ENCODE measurements at places on chromosomes 1 and 21.

DNA sequence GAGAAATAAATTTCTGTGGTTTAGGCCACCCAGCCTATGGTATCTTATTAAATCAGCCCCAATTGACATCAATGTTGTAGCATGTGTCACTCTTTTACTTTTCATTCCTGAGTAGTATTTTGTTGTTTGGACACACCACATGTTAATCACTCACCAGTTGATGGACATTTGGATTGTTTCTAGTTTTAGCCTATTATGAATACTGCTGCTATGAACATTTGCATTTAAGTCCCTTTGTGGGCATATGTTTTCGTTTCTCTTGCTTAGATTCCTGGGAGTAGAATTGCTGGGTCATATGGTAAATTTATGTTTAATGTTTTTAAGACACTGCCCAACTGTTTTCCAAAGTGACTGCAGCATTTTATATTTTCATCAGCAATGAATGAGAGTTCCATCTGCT lies 50.2 kb upstream of the NUF2 start:
- no peak for DNase-seq

DNA sequence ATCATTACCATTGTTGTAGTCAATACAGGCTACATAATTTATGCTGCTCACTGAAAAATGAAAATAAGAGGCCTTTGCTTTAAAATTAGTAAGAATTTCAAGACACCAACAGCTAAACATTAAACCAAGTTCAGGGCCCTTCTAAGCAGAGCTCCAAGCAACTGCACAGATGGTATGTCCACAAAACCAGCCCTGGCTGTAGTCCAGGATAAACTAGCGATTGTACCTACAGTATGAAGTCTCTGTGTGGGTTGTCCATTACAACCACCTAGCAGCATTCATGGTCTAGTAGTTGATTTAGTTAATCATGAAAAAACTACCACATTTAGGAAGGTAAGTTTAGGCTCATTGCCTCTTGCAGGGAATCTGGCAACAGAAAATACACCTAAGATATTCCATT lies 35.3 kb downstream of the CLCA4 start:
- no peak for DNase-seq

DNA sequence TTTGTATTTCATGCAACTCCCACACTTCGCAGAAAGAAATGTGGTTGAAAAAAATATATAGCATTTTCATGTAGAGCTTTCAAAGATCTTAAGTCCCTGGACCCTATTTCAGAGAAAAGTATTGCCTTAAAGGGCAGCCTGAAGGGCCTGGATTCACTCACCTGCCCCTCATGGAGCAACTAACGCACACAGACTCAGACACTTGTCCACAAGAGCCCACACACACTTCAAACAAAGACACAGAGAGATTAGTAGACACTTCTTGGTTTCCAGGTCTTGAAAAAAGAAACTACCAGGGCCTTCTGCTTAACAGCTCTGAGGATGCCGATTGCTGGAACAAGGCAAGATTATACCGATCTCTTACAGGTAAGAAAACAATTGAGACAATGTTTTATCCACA lies 122.2 kb downstream of the ZBTB18 start:
- no peak for DNase-seq

- DNase-seq, result no peak
Observed at GRCh38 chr1:240527086-240527485, 84.9 kb downstream of the GREM2 start.

- DNase-seq, result no peak
Observed at GRCh38 chr1:111836111-111836510, 80.4 kb downstream of the DDX20 start.

DNA sequence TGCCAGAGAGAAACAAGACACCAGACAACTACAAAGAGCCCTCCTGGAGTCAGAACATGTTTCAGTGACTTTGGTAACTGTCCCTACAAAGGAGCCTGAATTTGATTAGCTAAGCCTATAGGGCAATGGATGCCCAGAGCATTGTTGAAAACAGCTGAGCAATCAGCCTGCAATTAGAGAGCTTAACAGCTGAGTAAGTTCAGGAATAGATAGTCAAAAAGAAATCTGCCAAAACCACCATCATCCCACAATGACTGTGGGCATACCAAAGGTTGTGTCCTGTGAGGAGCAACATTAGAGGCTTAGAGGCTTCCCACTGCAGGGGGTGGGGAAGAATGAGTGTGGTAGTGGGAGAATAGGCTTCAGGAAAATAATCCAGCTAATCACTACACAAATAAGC lies 32.1 kb downstream of the SH3BP5L start:
- no peak for DNase-seq

DNA sequence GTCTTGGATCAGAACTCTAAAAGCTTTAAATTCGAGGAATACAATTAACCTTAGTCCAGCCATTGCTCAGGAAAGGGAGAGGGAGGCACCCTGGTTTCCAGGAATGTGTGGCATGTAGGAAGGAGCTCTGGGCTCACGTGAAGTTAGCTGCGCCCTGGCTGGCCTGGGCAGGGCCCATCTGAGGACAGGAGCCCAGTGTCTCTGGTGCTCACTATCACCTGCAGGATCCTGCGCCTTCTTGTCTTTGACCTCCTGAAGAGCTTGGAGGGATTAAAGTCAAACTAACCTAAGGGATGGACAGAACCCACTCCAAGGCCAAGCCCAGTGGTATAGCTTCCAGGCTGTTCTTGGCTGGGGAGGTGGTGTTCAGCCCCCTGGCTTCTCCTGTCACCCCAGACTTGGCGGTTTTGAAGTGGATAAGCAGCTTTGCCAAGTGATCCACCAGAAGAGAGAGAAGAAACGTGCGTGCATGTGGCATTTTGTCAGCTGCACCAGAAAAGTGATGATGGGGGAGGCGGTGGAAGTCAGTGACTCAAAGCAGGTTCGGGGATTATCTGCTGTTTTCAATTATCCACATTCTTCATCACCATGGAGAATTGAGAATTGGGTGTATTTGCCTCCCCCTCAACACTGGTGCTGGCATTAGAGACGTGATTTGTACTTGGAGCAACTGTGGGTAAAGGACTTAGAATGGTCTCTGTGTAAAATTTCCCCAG lies 11.9 kb upstream of the KCNN3 start:
- DNase-seq, result no peak

- no peak for DNase-seq
Observed at GRCh38 chr1:111370871-111371270, 56.7 kb downstream of the OVGP1 start.

GRCh38 chr1:151060007-151060656 lies at the start of gene MLLT11:
Gene MLLT11, plus strand, starts transcription at chr1:151060397. Its CDS starts 6,828 bp downstream, at chr1:151067225.
- peak; percentile 47 for DNase-seq

DNA sequence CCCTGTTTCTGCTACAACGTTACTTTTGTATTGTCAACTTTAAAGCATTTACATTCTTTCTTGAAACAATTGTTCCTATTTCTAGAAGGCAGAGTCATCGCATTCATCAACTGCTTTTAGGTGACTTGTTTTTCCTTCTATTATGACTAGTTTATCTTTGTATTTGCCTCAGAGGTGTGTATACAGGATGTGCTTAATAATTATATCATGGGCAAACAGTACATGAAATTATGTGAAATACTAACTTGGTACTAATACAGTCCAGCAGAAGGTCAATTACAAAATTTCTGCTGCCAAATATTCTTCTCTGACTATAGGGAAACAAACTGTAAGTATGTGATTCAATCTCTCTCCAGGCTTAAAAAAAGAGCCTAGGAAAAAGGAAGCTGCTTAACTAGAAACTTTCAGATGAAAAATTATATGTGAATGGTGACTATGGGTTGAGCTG lies 101.6 kb downstream of the C4BPA start:
- no peak for DNase-seq

- DNase-seq, result no peak
Observed at GRCh38 chr1:75836528-75837100, 39.9 kb downstream of the MSH4 start.

DNA sequence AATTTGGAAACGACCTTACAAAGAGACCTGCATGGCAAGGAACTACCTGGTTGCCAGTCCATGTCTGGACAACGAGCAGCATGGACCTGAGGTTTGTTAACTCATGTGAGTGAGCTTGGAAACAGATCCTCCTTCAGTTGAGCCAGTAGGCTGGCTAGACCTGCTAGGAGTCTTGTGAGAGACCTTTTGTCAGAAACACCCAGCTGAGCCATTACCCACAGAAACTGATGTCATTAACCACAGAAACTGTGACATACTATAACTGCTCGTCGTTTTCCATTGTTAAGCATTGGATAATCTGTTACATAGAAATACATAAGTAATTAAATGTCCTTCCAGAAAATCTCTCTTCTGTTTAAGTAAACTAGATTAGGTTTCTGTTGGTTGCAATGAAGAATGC lies 211.1 kb upstream of the C21orf91 start:
- DNase-seq, result no peak

GRCh38 chr1:87937831-87938395 lies 609.2 kb downstream of the LMO4 start:
- DNase-seq, result no peak

GRCh38 chr1:21298981-21299391 lies 8.7 kb upstream of the ECE1 start:
- no peak for DNase-seq

GRCh38 chr1:200179781-200180160 lies 152.3 kb downstream of the NR5A2 start:
- no peak for DNase-seq

- DNase-seq, result no peak
Observed at GRCh38 chr1:43082740-43083139, 89.3 kb downstream of the EBNA1BP2 start.

DNA sequence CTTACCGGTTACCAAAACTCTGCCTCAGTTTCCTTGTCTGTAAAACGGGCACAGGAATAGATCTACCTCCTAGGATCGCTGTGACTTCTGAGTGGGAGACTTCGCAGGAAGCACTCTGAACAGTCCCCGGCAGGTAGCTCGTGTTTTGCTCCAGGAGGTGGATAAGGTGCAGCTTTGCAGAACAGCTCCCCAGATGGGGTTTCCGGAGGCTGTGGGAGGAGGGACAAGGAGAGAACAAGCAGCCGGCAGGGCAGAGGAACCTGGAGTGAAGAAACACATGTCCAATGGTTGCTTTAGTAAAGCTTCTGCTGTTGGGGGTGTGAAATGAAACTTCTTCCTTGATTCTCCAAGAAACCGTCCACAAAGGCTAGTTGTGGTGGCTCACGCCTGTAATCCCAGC lies 95.5 kb upstream of the TARDBP start:
- DNase-seq, result no peak

DNA sequence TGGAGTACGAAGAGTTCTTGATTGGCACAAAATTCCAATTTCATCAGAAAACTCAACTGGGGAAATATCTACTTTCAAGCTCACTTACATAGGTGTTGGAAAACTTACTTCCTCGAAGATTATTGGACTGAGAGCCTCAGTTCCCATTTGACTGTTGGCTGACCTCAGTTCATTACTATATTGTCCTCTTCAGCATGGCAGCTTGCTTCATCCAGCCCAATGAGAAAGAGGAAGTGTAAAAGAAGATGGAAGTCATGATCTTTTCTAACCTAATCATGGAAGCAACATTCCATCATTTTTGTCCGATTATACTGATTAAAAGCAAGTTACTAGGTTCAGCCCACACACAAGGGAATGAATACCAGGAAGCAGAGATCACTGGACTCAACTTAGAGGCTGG lies 49.4 kb downstream of the HSD3B1 start:
- DNase-seq, result no peak

DNA sequence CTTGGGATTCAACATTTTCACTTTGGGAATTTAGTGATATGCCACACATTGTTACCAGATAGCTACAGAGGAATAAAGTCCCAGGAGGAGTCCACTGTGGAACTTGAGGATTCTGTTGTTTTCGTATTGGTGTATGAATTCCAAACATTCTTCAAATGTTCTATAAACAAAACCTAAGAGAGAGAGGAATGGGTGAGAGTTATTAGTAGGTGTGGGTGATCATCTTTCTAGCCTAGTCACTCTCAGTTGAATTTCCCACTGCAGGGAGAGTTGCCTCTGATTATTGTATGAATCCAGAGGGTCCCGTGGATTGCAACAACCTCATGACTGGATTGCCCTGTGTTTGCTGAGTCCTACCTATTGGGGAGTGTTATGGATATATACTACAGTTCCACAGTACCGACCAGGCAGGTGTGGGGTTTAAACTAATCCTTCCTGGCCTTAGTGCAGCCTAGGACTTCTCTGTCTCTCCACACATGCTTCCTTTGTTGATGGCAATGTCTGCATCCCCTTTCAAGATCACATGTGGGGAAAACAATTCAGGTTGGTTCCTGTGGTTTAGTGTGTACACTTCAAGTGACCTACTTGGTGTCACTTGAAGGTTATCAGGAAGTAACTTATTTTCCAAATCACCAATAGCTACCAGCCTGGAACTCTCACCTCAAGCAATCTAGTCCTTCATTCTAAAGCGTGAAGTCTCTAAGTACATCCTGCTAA lies 91.8 kb downstream of the ADCY10 start:
- no peak for DNase-seq

- DNase-seq, result no peak
Observed at GRCh38 chr1:13754510-13755103, 54.6 kb downstream of the PRDM2 start.

DNA sequence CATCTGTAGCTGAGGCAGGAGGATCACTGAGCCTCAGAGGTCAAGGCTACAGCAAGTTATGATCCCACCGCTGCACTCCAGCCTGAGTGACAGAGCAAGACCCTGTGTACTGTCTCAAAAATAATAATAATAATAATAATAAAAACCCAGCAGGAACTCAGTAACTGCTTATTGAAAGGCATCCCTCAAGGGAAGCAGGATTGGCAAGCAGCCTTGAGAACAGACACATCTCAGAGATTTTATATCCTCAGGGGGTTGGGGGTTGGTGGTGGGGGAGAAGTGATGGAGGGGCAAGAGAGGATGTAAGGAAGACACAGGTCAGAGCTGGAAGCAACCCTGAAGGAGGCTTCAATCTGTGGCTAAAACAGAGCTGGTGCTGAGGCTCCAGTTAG lies 29.6 kb downstream of the GNB1 start:
- DNase-seq, result no peak

DNA sequence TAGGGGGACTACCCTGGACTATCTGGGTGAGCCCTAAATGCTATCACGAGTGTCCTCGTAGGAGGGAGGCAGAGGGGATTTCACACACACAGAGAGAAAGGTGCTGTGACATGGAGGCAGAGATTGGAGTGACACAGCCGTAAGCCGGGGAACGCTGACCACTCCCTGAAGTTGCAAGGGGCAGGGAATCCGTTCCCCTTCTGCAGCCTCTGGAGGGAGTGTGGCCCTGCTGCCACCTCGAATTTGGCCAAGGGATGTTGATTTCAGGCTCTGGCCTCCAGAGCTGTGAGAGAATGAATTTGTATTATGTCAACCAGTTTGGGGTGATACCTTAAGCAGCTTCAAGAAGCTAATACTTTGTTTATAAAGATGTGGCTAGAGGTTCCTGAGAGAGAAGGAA lies 137.7 kb downstream of the ACTL8 start:
- no peak for DNase-seq

- no peak for DNase-seq
Observed at GRCh38 chr1:90671251-90671650, 45.9 kb downstream of the BARHL2 start.

GRCh38 chr1:61448914-61449313 lies 276.0 kb downstream of the TM2D1 start:
- no peak for DNase-seq

GRCh38 chr1:19101244-19101643 lies 108.8 kb downstream of the UBR4 start:
- no peak for DNase-seq

GRCh38 chr1:164787834-164788231 lies 228.8 kb downstream of the PBX1 start:
- DNase-seq, result no peak

All from CD8-positive, alpha-beta T cell (primary cell).